ENCODE measurements at places on chromosomes 1 and 21. TPM values are rescaled to one million over a fixed set of nuclear protein-coding genes. Genes with fewer than 3 reads are reported as not detected.
A peak's percentile ranks its signal among the peaks of the same experiment; 100 is the strongest.

DNA sequence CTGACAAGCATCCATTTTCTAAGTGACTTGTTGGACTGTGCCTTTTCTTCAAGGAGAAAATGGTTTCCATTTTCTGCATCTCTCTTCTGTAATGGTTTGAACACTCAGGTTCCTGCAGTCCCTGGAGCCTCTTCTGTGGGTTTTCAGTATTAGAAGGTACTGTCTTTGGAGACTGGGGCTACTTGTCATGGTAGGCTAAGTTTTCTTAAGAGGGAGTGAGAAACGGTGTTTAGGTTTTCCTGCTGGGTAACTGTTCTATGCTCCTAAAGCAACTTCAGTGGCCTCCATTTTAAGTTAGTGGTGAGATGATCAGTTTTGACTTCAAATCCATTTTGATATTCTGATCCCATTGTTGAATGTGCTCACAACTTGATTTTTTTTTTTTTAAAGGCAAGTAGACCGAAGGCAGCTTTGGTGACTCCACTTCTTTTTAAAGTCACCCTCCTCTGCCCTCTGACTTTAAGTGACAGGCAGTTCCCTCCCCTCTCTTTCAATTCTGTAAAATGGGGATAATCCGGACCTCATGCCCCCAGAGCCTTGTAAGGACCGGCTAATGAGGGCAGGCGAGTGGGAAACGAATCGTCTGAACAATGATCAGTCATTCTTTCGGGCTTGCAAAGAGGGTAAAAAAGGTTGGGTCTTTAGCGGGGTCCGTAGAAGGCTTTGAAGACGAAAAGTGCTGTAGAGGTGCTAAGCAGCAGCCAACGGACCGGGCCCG is 1.0 kb upstream of the ARID1A start:
- DNase-seq = peak; percentile 16

- no peak for DNase-seq
These were observed 79.7 kb upstream of the MARK1 start for GRCh38 chr1:220448217-220448616.

DNA sequence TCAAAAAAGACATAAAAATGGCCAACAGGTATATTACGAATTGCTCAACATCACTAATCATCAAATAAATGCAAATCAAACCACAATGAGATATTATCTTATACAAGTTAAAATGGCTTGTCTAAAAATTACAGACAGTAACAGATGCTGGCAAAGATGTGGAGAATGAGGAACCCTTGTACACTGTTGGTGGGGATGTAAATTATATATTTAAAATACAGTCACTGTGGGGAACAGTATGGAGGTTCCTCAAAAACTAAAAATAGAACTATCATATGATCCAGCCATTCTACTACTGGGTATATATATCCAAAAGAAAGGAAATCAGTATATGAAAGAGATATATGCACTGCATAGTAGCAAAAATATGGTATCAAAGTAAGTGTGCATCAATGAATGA is 1037.2 kb upstream of the B3GALT2 start:
- no peak for DNase-seq

GRCh38 chr1:164188497-164188896 is 370.5 kb upstream of the PBX1 start:
- DNase-seq = no peak

- no peak for DNase-seq
These were observed 64.3 kb downstream of the TAS1R2 start for GRCh38 chr1:18795002-18795689.

DNA sequence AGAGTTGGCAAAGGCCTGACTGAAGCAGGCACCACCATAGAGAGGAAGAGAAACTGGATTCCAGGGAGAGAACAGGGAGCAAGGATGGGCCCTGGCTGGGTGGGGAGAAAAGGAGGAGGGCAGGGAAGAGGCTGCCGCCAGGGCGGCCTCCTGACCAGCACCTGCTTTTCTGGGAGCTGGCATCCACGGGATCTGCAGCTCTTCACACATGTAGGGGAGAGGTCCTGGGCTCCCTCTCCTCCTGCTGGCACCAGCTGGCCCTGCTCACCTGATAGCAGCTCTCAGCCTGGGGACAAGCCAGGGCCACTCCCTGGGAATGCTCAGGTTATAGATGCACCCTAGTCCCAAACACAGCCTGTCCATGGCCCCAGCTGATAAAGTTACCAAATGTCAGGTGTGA is 39.9 kb downstream of the TEX35 start:
- DNase-seq = no peak

- no peak for DNase-seq
These were observed 28.6 kb upstream of the PRSS38 start for GRCh38 chr1:227786673-227787512.

DNA sequence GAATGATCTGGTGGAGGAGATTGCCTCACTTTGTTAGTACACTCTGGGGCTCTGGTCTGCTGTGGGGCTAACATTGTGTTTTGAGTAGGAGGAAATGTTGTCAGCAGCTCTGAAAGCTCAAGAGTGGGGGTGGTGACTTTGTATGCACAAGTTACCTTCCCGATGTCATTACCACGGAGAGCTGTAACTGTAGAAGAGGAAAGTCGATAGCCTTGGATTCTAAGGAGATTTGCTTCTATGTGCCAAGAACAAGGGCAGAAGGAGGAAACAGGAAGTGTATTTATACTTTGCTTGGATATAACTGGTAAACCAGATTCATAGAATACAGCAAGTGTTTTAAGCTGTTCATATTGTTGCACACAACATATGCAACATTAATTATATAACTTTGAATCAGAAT is 196.1 kb downstream of the AMY1C start:
- DNase-seq = no peak

GRCh38 chr1:215710036-215710898 is 143.2 kb downstream of the KCTD3 start:
- peak; percentile 51 for DNase-seq

DNA sequence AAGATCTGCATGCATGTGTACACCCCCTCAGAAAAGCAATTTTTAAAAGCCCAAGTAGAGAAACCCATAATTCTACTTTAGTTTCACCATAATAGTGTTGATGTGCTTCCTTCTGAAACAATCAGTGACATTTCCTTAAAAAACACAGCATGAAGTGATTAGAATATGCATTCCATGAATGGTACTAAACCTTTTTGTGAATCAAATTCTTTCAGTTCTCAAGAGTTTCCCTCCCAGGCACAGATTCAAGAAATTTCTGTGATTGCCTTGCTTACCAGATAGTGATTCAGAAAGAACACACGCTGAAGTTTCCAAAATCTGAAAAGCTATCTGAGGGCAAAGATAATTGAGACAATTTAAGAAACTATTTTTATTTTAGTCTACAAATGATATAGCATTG is 136.4 kb upstream of the ADGRL2 start:
- no peak for DNase-seq

- DNase-seq = no peak
These were observed 59.9 kb downstream of the ARHGEF16 start for GRCh38 chr1:3514404-3514803.

- DNase-seq = no peak
These were observed 5.1 kb upstream of the ZZZ3 start for GRCh38 chr1:77687519-77687906.

- peak; percentile 99 for DNase-seq
These were observed 89.7 kb upstream of the RGS1 start for GRCh38 chr1:192485692-192486436.

GBP3 gene
- 89.5 TPM for total RNA-seq

CHD5 gene
- 0.07 TPM for total RNA-seq

FAM72D gene
- total RNA-seq = 8.6 TPM

PTGFR gene
- total RNA-seq = 51.0 TPM

DMBX1 gene
- not detected for total RNA-seq

OR2T6 gene
- not detected for total RNA-seq
